ENCODE measurements at places on chromosomes 12 and 14.

GRCh38 chr14:44863271-44863670 is 98.5 kb downstream of the KLHL28 start:
- DNase-seq, result no peak

DNA sequence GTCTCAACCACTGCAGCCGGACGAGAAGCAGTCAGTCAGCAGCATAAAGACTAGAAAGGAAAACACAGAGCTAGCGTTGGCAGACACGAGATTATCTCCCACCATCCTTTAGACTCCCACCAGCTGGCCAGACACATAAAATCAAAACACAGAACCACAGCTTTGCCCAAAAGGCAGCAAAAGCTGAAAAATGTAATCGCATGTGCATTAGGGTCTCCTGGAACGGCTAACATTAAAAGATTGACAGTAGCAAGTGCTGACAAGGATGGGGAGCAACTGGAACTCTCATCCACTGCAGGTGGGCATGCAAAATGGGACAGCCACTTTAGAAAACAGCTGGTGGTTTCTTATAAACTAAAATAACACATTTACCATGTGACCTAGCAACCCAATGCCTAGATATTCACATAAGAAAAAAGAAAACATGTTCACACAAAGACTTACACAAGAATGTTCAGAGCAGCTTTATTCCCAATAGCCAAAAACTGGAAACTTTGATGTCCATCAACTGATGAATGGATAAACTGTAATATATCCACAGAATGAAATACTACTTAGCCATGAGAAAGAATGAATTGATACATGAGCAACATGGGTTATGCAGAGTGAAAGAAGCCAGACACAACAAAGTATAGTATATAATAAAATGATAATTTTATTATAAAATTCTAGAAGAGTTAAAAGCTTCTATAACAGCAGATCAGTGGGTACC is 37.7 kb downstream of the NCOR2 start:
- no peak for DNase-seq

DNA sequence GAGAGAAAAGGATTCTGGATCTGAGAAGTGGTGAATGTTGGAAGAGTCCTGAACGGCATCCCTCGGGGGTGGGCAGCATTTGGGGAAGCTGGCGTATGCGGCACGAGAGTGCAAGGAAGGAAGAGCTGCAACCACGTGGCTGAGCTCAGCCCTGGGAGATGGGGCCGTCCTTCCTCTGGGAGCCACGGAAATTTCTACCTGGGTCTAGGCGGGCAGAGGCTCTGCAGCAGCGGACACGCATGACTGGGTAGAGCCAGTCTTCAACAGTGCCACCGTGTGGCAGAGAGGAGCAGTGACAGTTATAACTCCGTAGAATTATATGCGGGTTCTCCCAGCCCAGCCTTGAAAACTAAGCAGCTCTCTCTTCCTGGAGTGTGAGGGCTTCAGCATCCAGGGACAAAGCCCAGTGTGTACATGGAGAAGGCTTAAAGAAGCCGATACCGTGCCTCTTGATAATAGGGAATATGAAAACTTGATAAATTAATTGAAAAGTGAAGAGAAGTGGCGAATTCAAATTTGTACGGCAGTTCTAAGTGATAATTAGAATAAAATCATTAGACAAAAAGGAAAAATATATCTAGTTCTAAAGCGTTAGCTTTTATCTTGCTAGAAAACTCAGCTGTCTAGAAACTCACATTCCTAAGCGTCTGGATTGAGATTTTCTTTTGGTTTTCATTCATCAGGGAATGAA is 82.9 kb upstream of the STXBP6 start:
- DNase-seq, result peak; percentile 62

DNA sequence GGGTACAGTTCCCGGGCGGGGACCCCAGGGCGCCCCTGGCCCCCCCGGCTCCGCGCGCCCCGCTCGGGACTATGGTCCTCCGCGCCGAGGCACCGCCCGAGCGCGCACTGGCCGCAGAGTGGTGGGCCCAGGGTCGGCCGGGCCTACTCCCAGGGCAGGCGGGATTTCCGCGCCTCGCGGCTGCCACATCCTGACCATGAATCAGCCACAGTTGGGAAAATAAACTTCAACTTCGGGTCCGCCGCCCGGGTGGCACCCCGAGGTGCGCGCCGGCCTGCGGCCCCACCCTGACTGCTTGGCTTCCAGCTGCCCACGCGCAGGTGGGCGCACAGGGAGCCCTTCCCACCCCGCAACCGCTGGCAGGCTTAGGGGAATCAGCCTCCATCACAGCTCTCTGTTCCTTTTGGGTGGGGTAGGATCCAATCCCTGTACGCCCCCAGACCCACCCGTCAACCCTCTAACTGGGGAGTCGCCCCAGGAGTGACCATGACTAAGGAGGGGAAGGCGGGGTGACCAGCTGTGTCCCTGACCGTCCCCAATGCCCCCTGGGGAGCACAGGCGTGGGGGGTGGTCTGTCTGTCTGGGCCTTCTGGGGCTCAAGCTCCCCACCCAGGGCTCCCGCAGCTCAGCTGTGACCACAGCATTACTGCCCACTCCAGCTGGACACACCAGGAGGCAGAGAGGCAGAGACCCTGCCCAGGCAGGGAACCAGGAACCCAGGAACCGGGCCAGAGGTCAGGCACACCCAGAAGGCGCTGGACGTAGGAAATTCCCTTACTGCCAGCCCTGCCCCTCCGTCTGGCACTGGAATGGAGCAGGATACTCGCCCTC is 678 bp downstream of the INF2 start:
- DNase-seq, result peak; percentile 29
